NCI-H1694 treated with DMSO at 0.1 percent for 48 hours (cell line): ENCODE measurements at places on chromosomes 2 and 18.

DNA sequence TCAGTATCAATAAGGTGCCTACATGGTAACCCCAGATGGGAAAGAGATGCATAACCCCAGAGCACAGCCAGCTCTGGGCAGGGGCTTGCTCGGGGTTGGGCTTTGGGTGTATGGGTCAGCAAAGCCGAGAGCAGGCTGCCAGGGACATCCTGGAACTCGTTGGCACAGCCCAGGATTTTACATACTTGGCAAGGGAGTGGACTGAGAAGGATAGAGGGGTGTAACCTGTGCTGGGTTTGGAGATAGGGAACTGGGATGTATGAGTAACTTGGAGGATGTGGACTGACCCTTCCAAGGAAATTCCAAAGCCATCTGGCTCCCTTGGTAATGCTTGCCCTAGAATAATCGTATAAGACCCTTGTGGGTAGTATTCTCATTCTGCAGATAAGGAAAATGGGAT lies 44.2 kb downstream of the GPR39 start:
- no peak for DNase-seq

DNA sequence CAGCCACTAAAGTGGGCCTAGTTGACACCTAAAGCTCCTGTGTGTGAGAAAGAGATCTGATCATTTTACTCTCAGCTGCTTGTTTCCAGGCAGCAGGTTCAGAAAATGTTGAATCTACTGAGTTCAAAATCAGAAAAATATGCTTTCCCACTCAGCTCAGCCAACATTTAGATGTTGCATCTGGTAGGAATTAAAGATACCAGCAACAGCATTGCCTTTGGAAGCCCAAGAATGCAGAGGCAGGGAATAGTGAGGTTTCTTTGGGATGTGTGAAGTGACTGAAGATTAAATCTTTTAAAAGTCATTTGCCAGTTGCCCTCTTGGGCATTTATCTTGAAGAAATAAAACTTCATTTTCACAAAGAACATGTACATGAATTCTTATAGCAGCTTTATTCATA lies 33.9 kb upstream of the DOCK10 start:
- DNase-seq: no peak

DNA sequence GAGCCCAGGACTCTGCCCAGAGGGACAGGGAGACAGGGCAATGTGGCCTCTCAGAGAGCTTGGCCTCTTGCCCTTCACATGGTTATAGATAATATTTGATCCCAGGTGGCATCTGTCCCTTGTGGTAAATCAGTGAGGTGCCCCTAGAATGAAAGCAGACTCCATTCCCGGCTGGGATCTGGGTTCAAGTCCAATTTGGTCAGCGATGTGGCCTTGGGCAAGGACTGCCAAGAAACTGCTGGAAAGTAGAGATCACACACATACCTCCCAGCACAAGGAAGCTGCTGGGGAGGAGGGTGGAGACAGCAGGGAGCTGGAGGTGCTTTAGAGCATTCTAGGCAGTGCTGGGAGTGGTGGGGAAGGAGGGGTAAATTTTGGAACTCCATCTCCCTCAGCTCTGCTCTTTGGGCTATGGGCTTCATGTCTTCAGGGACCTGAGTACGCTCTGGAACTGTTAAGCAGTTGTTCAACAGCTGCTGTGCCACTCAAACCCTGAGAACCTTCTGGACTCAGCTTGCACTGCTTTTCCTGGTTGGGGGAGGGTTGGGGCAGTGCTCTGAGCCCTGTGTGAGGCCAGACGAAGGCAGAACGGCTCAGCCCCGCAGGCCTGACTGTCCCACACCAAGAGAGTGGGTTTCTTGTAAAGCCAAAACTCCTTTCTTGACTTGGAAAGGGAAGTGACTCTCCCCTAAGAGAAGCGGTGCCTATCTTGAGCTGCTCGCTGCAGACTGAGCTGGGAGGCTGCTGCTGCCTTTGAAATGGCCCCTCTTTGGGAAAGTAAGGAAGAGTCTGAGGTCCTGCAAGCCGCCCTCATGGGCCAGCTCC lies 23.0 kb downstream of the INPP5D start:
- no peak for DNase-seq

- no peak for DNase-seq
Measured at GRCh38 chr18:30271716-30272115, 770.8 kb downstream of the DSC3 start.

DNA sequence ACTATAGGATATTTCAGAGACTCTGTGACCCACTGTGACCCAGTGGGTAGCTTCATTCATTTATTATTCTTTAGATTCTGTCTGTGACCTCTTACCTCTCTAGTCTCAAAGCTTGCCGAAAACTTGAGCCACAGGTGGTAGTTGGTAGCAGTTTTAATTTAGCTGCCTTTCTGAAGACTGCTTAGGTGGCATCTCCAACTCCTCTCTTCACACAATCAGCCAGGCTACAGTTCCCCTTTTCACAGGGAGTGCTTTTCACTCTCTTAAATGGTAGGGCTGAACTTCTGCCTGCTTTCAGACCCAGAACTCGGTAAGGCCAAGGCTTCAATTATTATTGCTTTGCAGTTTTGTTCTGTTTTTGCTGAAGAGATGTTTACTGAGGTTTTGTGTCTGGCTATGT lies 349.6 kb downstream of the ARL6IP6 start:
- no peak for DNase-seq
